ENCODE measurements at places on chromosomes 1 and 21.

DNA sequence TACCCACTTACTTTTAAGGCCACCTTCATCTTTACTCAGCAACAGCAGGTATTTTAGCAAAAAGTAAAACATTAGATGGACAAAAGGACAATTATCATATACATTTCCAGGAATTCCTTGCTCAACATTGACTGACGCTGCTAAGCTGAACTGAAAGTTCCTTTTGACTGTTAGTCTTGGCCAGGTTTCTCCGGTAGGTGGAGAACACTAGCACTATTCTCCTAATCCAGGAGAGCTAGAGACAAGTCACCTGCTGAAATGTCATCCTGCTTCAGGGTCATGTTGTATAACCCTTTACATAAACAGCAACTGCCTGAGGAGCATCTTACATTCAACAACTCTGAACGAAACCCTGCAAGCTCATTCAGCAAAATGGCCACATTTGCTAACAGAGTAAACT, 109.0 kb upstream of the ESRRG start:
- no peak for DNase-seq

GRCh38 chr1:21665711-21666575, 3.2 kb downstream of the RAP1GAP start:
- no peak for DNase-seq

DNA sequence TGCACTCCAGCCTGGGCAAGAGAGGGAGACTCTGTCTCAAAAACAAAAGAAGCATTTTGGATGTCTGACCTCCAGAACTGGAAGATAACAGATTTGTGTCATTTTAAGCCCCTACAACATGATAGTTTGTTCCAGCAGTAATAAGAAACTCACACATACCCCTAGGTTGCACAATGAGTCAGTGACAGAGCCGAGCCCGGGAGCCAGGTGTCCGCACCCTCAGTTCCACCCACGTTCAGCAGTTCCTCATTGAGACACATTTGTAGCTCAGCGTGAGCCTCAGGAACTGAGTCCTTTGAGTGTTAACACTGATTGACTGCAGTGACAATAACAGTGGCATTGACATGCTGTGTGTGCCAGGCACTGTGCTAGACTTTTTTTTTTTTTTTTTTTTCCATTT, 19.8 kb downstream of the LRRC38 start:
- no peak for DNase-seq

DNA sequence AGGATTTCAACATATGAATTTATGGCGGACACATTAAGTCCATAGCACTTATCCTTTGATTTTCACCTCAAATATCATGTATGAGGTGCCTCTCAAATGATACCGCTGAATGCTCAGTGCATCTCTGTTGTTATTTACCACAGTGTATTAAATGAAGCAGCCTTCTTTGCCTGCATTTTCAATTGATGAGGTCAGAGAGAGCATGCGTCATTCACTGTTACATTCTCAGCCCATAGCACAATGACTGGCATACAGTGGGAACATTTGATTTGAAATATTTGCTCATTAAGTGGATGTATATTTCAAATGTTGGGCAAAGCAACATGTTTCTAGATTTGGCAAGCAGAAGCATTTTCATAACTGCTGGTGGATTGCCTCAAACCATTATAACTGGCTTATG, 45.7 kb downstream of the LRRC7 start:
- no peak for DNase-seq

DNA sequence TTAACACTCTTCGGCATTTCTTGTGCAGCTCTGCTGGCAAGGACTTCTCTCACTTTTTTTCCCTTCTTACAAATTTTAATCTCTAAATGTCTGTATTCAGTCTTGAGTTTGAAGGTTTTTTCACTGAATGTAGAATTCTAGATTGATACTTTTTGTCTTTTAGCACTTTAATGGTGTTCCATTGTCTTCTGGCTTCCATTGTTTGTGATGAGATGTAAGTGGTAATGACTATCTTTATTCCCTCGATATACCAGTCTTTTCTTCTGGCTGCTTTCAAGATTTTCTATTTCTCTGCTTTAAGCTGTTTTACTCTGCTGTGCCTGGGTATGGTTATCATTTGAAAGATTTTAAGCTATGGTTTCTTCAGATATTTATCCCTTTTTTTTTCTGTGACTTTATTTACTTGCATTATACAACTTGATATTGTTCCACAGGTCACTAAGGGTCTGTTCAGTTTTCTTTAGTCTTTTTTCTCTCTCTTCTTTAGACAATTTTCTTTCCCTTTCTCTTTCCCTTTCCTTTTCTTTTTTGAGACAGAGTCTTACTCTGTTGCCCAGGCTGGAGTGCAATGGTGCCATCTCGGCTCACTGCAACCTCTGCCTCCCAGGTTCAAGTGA, 35.8 kb downstream of the DYRK1A start:
- DNase-seq, result no peak

- DNase-seq, result no peak
Observed at GRCh38 chr1:232110281-232111090, 483.9 kb downstream of the DISC1 start.

GRCh38 chr1:35599411-35599810, 26.3 kb downstream of the TFAP2E start:
- DNase-seq, result no peak

Measured in frontal cortex (tissue), 4 donors.